Umbilical cord (tissue), 2 donors: ENCODE measurements at places on chromosomes 11 and 22. TPM values are rescaled to one million over a fixed set of nuclear protein-coding genes. Genes with fewer than 3 reads are reported as not detected.

GRCh38 chr22:31618057-31618456 lies 44.0 kb downstream of the PISD start:
- DNase-seq, result no peak

- DNase-seq, result no peak
These were observed 47.0 kb upstream of the PSMA1 start for GRCh38 chr11:14567064-14567651.

GRCh38 chr11:65298655-65299179 lies 15.9 kb upstream of the CDC42EP2 start:
- DNase-seq, result peak; percentile 92

- no peak for DNase-seq
These were observed 97.5 kb upstream of the ALX4 start for GRCh38 chr11:44407211-44407996.

GRCh38 chr22:41382098-41382578 lies 396 bp downstream of the TEF start:
- no peak for DNase-seq

GRCh38 chr11:64150051-64150450 lies 15.9 kb downstream of the MACROD1 start:
- DNase-seq, result no peak

- peak; percentile 91 for DNase-seq
These were observed 4.7 kb downstream of the TPST2 start for GRCh38 chr22:26585104-26585790.

DNA sequence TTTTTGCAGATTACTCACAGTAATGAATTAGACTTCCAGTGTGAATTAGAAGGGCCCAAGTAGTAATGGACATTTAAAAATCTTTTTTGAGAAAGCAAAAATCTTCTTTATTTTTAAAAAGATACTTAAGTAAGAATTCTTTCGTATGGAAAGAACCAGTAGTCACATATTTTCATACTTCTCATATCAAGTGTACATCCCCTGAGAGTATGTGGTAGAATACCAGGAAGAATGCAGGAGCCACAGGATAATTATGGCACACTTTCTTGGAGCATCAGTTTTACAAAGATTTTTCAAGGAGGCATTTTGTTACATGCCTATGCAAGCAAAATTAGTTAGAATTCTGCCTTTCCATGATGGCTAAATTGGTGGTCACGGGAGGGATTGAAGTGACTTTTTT lies 28.1 kb downstream of the POLD3 start:
- DNase-seq, result no peak

DNA sequence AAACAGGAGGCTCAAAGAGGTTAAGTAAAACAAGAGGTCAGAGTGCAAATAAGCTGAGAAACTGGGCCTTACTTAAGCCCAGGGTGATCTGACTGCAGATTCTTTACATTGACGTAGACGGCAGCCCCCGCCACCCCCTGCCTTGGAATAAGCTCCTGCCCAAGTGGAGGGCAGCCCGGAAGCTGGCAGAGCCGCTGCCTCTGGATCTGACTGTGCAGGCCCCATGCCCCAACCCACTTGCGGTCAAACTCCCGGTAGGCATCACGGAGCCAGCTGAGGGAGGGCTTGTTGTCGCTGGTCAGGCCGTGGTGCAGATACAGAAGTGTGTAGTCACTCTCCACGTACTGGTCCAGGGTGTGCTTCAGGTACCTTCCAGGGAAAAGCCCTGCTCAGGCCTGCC lies 18.6 kb downstream of the ARHGAP1 start:
- no peak for DNase-seq

DNA sequence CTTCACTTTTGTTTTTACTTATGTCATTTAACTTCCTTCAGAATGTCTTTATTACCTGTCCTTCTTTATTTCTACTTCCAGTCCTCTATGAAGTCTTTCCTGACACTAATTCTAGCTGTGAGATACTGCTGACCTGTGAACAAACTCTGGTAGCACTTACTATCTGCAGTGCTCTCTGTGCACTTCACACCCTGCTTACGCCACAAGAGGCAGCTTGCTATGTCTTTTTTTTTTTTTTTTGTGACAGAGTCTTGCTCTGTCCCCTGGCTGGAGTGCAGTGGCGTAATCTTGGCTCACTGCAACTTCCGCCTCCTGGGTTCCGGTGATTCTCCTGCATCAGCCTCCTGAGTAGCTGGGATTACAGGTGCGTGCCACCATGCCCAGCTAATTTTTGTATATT lies 10.7 kb downstream of the STIM1 start:
- DNase-seq, result no peak

- DNase-seq, result peak; percentile 72
These were observed 67.0 kb downstream of the MAML2 start for GRCh38 chr11:96275801-96276594.

DNA sequence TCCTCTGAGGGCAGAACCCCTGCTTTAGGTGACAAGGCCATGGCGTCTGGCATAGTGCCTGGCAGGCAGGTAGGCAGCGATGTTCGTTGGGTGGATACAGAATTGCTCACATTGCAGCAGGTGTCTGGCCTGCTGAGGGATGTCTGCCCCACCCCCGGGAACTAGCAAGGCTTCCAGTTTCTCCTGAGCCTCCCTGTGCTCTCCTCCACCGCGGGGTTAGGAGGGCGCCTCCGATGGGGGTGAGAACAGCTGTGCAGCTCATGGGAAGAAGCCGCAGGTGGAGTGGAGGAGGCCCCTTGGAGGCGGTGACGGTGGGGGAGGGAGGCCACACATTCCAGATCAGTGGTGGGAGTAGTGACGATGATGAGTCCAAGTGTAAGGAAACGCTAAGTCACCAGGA lies 48.3 kb upstream of the JAM3 start:
- no peak for DNase-seq

DNA sequence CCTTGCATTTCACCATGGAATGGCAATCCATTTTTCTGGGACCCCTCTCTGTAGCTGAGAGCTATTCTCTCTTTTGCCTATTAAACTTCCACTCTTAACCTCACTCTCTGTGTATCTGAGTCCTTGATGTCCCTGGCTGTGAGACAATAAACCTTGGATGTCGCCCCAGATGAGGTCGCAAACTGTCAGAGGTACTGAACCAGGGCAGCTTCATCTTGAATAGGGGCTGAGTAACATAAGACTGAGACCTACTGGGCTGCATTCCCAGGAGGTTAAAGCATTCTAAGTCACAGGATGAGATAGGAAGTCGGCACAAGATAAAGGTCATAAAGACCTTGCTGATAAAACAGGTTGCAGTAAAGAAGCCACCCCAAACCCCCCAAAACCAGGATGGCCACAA lies 68.0 kb downstream of the RSF1 start:
- DNase-seq, result no peak

DNA sequence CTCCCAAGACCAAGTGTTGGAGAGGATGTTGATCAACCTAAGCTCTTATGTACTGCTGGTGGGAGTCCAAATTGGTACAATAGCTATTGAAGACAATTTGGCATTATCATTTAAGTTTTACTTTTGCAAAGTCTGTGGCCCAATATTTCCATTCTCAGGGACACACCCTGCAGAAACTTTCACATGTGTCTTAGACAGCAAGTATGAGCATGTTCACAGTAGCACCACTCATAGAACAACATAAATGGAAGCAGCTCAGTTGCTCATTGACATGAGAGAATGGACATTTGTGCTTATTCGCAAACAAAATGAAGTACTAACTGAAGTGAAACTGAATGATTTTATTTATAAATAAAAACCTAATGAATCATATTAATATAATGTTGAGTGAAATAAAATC lies 135.5 kb downstream of the NOX4 start:
- no peak for DNase-seq

GRCh38 chr11:69908511-69909220 lies 89.5 kb upstream of the FGF3 start:
- no peak for DNase-seq

GRCh38 chr11:17185938-17186337 lies 21.8 kb downstream of the PIK3C2A start:
- DNase-seq, result no peak

DNA sequence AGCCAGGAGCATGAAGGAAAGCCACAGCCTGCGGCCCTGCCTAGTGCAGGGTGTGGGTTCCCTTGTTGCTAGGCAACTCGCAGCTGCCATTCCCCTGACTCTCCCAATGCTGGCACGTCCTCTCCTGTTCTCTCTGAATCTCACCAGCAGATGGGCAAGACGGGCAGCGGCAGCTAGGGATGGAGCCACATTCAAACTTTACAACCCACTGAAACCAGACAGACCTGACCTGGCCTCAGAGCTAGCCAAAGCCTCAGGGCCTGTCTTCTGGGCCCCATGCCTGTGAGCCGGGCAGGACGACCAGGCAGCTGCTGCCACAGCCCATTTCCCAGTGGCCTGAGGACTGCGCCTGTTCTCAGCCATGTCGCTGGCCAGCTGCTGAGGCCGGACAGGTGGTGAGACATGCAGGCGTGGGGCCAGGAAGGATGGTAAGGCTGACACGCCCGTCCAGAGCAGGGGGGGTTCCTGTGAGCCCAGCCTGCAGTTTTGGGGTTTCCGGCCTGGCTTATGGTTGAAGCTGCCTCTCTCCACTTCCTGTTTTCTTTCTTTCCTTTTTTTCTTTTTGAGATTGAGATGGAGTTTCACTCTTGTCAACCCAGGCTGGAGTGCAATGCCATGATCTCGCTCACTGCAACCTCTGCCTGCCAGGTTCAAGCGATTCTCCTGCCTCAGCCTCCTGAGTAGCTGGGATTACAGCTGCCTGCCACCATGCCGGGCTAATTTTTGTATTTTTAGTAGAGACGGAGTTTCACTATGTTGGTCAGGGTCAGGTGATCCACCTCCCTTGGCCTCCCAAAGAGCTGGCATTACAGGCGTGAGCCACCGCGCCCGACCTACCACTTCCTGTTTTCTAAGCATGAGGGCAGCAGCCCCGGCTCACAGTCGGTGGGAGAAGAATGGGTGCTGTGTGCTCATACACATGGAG lies 4.1 kb downstream of the SUN2 start:
- no peak for DNase-seq

GRCh38 chr11:44829838-44830237 lies 103.1 kb downstream of the TSPAN18 start:
- no peak for DNase-seq

GRCh38 chr22:48313175-48313830 lies 1514.4 kb downstream of the BRD1 start:
- DNase-seq, result no peak

GRCh38 chr11:17672469-17672868 lies 46.9 kb upstream of the MYOD1 start:
- DNase-seq, result no peak

DNA sequence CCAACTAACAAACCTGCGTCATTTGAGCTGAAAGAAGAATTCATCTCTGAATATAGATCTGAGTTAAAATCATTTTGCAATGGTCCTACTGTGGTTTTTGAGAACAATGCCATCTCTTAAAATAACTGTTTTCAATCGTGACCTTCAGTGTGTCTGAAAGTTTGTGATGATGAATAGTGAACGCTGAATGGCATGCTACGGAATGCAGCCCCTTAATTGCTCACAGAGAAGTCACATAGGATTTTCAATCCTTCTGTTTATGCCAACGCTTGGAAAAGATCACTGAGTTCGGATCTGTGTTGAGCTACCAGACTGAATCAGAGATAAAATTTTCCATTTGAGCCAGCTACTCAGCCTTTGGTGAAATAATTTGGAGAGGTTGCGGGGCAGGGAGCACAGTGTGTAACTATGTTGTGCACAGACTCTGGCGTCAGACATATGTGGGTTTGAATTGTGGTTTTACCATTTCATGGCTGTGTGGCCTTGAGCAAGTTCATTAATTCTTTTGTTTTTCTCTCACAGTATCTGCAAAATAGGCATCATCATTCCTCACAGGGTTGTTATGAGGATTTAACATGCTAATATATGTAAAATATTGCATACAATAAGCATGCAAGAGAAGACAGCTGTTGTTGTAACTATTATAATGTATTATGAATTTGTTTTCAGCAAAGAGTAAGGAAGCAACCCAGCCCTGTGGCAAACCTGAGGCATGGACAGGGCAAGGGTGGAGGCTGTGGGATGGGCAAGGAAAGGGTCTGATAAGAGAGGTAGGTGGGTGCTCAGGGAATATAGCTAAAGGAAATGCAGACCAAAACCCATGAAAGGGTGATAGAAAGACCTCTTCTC lies 679.9 kb downstream of the KCNA4 start:
- DNase-seq, result no peak

- DNase-seq, result no peak
These were observed 66.1 kb downstream of the TENM4 start for GRCh38 chr11:79374727-79375126.

DNA sequence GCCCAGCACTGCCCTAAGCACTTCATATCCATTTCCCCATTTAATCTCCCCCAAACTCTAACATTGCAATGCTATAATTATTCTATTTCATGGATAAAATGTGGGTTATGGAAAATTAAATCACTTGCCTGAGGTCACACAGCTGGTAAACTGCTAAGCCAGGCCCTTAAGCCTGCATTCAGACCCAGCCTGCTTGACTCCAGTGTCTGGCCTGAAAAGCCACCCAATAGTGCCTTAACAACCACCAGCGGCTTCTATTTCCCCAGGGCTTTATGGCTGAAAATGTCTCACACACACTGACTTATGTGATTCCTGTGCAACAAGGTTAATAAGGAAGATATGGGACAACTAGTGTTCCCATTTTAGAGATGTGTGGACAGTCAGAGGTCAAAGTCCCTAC lies 178.5 kb upstream of the SNX19 start:
- DNase-seq, result no peak

DNA sequence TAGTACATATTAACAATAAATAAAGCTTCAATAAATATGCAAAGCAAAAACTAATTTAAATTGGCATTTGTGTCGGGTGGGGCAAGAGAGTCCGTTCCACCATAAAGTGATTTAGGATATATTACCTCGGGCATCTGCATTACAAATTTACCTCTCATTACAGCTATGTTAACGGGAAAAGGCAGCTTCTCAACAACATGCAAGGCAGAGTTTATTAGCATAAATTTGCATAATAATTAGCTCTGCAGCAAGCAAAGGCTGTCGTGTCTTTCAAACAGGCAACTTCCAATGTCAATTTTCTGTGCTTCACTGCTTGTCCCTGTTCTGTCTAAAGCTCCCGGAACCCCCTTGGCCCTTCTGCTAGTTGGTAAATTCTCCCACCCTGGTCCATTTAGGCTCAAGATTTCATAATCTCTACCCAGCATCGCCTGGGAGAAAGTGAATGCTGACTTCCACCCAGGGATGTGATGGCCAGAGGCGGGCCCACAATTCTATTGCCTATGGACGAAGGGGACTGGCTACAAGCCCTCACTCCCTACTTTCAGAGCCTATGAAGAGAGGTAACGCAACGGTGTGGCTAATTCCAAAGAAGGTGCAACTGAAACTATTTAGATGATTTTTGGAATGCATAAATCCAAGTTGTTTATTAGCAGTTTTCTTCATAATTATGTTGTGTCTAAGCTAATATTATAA lies 462.1 kb downstream of the OPCML start:
- no peak for DNase-seq

Gene OMP
- not detected for total RNA-seq

Gene PAX6
- total RNA-seq, result 5.5 TPM

Gene ARHGAP42
- total RNA-seq, result 18.5 TPM

Gene FANCF
- total RNA-seq, result 7.5 TPM

Gene TMEM121B
- 1.7 TPM for total RNA-seq

Gene PLAAT3
- total RNA-seq, result 7.5 TPM

Gene MUC5B
- 1.2 TPM for total RNA-seq

Gene CRYAB
- 55.6 TPM for total RNA-seq

Gene CATSPER1
- 0.48 TPM for total RNA-seq

Gene TBX1
- total RNA-seq, result not detected
